ENCODE measurements at places on chromosomes 16 and 17. TPM values are rescaled to one million over a fixed set of nuclear protein-coding genes. Genes with fewer than 3 reads are reported as not detected.

GRCh38 chr17:66398059-66398458 lies 95.6 kb downstream of the PRKCA start:
- DNase-seq: no peak

- DNase-seq: no peak
Measured at GRCh38 chr16:89422527-89422904, 67.8 kb downstream of the ANKRD11 start.

CYBC1 gene
- 78.9 TPM for total RNA-seq

- DNase-seq: no peak
Measured at GRCh38 chr16:259226-259625, 16.5 kb downstream of the RGS11 start.

GRCh38 chr16:50634947-50635346 lies 46.2 kb downstream of the SNX20 start:
- DNase-seq: no peak

DNA sequence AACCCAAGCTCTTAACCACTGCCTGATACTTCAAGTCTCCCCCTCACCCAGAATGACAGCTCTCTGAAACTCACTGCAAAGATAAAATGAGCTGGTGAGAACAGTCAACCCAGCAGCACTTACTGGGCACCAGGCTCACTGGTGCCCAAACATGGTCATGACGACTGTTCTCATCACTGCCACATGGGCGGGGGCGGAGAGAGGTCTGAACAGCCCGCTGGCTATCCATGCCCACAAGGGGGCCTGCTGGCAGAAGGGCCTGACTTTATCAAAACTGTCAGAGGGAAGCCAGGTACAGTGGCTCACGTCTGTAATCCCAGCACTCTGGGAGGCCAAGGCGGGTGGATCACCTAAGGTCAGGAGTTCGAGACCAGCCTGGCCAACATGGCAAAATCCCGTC lies 4.0 kb downstream of the MYBBP1A start:
- DNase-seq: no peak

GRCh38 chr16:88630433-88630832 lies 7.9 kb upstream of the IL17C start:
- no peak for DNase-seq

DNA sequence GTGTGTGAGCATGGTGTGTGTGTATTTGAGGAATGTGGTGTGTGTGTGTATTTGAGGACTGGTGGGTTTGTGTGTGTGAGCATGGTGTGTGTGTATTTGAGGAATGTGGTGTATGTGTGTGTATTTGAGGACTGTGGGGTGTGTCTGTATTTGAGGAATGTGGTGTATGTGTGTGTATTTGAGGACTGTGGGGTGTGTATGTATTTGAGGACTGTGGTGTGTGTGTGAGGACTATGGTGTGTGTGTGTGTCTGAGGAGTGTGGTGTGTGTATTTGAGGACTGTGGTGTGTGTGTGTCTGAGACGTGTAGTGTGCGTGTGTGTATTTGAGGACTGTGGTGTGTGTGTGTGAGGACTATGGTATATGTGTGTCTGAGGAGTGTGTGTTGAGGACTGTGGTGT lies 18.0 kb upstream of the CACNG1 start:
- no peak for DNase-seq

DNA sequence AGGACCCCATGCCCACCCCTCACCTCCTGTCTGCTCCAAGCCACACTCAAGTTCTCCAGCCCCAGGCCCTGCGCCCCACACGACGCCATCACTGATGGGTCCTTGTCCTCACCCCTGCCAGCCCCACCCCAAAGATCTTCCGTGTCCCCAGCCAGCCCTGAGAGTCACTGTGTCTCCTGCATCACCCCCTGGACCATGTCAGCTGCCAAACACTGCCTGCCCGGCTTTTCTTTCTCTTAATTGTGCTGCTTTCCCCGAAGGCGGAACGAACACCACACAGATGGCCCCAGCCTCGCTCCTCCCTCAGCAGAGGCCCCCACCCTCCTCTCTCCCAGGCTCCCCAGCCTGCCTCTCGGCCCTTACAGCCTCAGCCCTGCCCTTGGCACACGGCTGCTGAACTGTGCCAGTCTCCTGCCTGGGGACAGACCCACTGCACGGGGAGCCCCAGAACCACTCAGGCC lies 4.8 kb upstream of the GAA start:
- no peak for DNase-seq
